ENCODE measurements at places on chromosomes 7 and 10.

DNA sequence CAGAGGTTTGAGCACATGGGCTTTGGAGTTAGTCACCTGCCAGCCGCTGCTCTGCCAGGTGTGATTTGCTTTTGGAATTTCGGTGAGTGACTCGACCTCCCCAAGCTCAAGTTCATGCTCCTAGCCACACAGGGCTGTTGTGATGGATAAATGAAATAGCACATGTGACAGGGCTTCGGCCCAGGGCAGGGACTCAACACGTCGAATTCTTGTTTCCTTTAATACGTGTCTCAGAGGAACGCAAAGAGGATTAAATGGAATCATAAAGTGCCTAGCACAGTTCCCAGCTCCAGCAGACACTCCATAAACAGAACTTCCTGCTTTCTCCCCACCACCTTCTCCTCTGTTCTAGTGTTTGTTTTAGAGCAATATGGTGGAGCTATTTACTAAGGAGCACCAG is 88.3 kb upstream of the CHST15 start:
- no peak for DNase-seq

DNA sequence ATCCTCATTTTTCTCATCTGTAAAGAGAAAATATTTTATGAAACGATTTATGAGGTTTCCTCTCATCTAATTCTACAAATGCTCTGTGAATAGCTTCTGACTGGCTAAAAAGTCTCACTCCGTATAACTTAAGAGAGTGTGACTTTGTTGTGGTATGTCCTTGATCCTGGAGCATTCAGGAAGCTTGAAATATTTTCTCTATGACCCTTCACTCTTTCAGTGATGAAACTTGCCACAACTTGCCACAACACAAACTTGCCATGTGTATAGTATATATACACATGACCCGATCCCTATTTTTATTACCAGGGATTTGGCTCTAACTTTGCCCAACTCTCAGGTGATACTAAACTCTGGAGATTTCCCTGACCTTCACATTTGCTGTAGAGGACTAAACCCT is 74.1 kb downstream of the TES start:
- no peak for DNase-seq

GRCh38 chr7:92423710-92424131 is 23.6 kb upstream of the GATAD1 start:
- DNase-seq, result no peak

DNA sequence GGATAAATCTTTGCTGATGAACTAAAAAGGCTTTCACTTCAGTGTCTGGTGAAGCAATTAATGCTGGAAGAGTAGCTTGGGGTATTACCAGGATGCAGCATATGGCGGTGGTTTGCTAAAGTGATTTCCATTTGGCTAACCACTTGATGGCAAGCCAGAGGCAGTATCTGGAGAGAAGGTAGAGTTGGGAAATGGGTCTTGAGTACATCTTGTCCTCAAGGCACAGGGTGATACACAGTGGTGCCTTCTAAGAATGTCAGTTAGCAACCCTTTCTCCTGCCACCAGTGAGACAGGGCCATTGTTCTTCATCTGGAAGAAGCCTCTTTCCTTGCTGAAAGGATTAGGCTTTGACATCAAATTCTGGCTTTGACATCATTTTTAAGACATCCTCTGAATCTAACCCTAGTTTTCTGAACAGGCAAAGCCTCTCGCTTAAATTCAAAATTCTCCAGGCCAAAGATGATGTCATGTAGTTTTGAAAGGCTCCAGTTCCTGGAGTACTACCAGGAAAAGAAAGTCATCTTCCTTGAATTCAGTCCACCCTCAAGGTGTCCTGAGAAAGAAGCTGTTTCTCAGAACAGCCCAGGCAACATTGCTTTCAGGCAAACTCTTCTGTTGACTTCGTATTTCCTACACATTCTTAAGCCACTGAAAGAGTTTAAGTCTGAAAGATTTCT is 162.4 kb downstream of the ARID5B start:
- no peak for DNase-seq

DNA sequence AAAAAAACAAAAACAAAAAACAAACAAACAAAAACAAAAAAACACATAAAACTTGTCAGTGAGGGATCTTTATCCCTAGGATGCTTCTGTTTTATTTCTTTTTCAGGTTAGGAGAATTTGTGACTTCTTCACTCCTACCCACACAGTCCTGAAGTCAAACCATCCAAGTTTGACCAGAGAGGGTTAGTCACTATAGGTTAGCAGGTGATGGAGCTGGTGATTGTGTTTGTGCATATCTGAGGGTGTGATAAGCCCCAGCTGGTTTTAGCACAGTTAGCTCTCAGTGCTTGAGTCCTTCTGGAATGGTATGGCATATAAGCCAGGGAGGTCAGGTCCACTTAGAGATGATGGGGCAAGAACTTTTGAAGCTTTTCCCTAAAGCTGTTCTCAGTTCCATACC is 11.8 kb upstream of the IKZF1 start:
- DNase-seq, result no peak

DNA sequence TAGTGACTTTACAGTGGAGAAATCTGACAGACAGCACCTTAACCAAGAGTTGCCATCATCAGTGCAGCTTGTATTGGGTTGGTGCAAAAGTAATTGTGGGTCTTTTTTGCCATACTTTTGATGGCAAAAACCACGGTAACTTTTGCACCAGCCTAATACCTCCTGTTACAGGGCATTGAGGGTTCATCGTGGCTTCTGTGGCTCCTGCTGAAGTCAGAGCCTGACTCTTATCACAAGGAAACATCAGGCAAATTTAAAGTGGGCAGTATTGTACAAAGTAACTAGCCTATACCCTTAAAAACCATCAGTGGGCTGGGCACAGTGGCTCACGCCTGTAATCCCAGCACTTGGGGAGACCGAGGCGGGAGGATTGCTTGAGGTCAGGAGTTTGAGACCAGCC is 117.4 kb downstream of the HECW1 start:
- DNase-seq, result no peak

DNA sequence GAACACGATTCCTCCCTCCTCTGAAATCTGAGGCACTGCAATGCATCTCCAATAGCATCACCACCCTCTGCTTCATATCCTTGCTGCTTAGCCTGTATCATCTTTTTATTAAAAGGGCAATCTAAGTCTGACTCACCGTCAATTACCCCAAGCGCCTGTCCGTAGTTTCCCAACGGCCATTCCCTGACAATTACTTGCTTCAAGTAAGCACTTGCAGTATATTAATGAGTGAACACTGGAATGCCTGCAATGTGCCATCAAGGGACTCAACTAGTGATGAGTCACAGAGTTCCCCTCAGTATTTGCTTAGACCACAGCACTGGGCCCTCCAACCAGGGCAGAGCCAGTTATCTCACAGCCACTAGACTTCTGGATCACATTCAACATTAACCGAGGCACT is 19.5 kb upstream of the PPP1R3C start:
- peak; percentile 75 for DNase-seq

DNA sequence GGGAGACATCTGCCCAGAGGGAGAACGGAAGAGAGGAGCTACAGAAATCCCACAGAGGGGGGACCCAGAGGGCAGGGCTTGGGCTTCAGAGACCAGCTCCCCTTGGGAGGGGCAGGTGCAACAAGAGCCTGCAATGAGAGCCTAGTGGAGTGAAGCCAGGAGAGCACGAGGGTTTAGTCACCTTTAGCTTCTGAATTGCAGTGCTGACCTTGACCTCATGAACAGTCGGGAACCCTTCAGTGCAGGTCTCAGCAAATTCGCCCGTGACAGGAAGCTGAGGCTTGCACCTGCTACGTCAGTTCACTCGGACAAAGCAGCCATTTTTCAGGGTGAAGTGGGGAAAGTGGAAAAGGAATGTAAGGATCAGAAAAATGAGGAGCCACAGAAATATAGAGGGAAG is 306.8 kb upstream of the CDC14C start:
- no peak for DNase-seq

DNA sequence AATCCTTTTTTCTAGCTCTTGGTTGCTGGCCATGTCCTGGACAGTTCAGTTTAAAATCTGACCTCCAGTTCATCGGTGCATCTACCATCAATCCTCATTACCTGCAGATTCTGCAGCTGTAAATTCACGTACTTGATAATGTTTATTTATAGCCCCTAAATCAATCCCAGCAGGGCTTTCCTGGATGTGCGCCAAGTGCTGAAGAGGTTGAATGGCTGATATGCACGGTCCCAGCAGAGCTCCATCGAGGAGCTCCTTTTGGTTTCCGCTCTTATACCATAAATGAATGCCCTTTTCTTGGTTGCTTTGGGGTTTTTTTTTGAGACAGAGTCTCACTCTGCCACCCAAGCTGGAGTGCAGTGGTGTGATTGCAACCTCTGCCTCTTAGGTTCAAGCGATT is 91.2 kb upstream of the CCZ1B start:
- no peak for DNase-seq

DNA sequence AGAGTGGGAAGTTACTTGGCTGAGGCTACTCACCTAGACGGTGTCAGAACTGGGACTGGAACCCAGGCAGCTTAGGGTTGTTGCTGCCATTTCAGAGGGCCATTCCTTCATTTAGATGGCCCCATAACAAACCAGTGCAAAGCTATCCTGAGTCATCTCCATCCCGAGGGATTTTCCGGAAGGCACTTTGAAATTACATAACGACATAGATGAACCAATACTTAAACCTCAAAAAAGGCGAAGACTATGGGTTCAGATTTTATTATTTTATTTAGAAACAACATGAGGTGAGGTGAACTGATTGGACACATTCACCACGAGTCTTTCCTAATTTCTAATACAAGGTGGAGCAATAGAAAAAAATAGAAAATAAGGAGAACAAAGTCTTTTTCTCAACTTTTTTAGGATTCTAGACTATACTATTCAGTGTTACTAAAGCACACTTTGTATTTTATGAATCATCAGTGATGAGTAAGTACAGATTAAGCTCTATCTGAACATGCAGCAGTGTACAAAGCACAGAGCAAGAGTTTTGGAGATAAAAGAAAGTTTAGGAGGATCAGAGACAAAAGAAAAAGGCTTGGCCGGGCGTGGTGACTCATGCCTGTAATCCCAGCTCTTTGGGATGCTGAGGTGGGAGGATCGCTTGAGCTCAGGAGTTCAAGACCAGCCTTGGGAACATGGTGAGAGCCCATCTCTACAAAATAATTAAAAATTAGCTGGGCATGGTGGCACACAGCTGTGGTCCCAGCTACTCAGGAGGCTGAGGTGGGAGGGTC is 79.5 kb upstream of the SVIL start:
- DNase-seq, result peak; percentile 79

DNA sequence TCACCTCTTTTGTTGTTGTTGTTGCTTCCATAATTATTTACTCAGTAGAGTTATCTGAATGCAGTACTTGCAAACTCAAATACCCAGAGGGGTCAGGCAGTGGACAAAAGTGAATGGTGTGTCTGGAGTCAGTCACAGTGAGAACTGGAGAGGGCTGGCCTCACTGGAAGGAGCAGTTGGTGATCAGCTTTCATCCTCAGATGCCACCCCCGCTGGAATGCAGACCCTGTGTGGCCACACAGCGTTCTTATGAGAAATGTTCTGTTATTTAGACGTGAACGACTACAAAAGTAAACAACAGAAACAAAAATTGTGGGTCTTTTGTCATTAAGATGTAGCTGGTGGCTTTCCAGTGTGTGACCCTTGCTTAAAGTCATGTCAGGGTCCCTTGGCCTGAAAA is 29.6 kb upstream of the VPS41 start:
- no peak for DNase-seq

DNA sequence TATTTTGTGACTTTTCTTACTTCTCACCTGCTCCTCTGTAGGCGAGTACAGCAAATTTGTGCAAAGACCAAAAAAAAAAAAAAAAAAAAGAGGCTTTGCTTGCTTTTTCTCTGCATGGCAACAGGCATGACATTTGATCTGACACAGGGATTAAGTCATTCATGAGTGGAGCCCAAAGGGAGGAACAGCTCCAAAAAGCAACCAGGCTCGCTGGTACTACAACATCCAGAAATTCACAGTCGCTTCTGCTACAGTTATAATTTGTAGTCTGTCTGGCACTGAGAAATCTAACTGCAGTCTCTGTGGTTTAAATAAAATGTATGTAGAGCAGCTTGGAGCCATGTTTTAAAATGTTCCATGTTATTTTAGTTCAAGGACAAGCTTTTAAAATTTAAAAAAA is 31.7 kb downstream of the MKX start:
- DNase-seq, result peak; percentile 78

DNA sequence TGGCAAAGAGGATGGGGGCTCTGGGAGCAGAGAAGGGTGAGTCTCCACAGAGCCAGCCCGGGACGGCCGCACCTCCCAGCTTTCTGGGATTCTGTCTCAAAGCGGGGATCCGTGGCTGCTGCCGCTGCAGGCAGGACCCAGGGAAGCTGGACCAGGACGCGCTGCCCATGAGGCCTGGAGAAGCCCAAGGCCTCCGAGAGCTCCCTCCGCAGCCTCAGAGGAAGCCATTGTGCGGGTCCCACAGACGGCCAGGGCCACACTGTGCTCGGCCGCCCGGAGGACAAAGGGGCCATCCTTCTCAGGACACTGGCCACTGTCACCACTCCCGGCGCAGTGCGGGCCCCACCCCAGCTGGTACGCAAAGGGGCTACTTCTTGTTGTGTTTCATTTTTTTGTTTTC is 79.3 kb upstream of the PDGFA start:
- DNase-seq, result no peak

GRCh38 chr7:46391231-46392201 is 470.4 kb upstream of the IGFBP3 start:
- peak; percentile 28 for DNase-seq

DNA sequence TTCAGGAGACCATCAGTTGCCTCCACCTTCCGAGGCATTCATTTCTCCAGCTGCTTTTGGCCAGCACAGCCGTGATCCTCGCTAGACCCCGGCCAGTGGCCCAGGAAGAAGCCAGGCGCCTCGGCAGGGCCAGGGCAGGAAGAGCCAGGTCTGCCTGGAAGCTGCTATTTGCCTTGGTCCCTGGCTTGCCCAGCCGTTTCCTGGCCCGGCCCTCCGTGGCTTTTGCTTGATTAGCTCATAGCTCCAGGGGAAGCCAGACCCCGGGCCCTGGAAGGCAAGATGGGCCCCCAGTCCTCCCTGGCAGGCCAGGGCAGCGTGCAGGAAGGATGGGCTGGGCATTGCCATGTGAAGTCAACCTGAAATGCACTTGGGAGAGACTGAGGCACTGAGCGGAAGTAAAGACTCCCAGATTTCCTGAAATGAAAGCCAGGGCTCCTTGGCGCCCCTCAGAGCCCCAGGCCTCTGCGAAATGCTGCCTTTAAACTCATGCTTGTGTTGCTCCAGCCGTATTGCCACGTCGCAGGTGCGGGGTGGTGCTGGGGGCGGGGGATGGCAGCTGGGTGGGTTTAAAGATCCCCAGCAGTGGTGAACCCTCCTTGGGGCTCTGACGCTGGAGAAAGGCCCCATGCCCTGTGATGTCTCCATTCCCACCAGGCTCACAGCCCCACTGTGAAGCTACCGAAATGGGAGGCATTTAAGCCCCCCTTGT is 160.6 kb downstream of the GRK5 start:
- DNase-seq, result no peak

GRCh38 chr10:52210161-52210560 is 103.9 kb upstream of the DKK1 start:
- no peak for DNase-seq
